ENCODE measurements at places on chromosomes 12 and 14.

GRCh38 chr12:85725991-85726390 lies 110.2 kb downstream of the RASSF9 start:
- no peak for DNase-seq

DNA sequence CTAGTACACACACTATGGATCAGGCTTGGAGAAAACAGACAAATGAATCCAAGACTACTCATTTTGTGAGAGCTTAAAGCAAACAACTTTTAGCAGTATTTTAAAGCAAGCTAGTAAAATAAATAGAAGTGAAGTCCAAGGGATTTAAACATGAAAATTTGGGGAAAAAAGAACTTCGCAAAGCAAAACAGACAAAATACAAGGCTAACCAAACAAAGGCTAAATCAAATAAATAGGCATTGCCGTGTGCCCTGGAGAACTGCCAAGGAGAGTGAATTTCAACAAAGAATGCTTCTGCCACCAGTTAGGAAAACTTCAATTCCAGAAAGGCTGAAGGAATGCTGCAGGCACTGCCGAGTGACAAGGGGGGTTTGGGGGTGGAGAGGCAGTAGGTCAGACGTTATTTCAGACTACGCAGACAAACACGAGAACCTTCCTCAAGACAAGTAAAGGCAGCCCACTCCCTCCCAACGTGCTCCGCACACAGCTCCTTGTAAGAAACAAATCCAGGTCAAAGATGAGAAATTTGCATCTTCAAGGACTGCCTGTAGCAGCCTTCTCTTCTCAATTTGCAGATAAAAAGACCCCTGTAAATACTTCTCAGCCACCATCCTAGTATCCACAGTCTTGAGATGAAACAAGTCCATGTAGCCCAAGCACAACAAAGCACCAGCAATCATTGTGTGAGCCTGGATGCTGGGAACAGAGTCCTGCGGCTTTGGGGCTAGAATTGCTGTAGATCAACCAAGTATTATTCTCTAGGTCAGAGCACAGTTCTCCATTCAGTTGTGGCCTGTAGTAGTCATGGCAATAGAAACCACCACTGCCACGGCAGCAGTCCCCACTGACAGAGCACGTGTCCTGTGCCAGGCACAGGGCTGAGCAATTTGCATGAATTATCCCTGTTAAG lies 43.3 kb downstream of the EFCAB11 start:
- no peak for DNase-seq

DNA sequence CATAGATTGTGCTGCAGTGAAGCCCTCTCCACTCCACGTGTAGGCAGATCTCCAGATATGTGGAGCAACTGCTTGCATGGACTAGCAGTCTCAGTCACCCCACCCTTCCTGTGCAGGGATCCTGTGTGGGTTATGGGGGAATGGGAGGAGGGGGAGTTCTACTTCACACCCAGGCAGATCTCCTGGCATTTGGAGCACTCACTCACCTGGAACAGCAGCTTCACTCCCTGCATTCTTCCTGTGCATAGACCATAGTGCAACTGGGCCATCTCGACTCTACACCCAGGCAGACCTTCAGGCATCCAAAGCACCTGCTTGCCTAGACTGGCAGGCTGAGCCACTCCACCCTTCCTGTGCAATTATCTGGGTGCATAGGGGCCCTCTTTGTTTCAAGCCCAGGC lies 96.0 kb upstream of the PCED1B start:
- DNase-seq: peak; percentile 76

GRCh38 chr12:96193725-96194575 lies at the start of gene ELK3:
Gene ELK3, plus strand, starts transcription at chr12:96194375.
- DNase-seq: peak; percentile 67

DNA sequence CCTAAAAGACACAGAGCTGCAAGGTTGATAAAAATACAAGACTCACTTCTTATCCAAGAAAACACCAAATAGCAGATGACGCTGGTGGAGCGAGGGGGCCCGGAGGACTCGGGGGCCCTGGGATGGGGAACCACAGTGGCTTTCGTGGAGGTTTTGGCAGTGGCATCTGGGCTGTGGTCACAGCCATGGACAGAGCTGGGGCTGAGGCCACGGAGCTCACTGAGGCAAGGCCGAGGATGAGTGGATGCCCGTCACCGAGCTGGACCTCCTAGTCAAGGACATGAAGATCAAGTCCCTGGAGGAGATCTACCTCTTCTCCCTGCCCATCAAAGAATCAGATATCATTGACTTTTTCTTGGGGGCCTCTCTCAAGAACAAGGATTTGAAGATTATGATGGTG lies 117.2 kb downstream of the PTPRO start:
- no peak for DNase-seq

- DNase-seq: no peak
Observed at GRCh38 chr14:90567191-90567590, 170.4 kb downstream of the CALM1 start.
